ENCODE measurements at places on chromosomes 3 and 15. TPM values are rescaled to one million over a fixed set of nuclear protein-coding genes. Genes with fewer than 3 reads are reported as not detected.

Gene MKRN3
- 3.8 TPM for polyA plus RNA-seq

Gene MRAS
- 29.7 TPM for polyA plus RNA-seq

Gene FBXO40
- polyA plus RNA-seq: 0.02 TPM

Gene LYZL4
- polyA plus RNA-seq: not detected

Gene GCNT3
- 0.57 TPM for polyA plus RNA-seq

Gene GOLGA8M
- 4.5 TPM for polyA plus RNA-seq

Gene LMCD1
- polyA plus RNA-seq: 26.4 TPM

Gene RBP2
- 0.75 TPM for polyA plus RNA-seq

Gene ADGRG7
- not detected for polyA plus RNA-seq

Gene IL12A
- 1.3 TPM for polyA plus RNA-seq

Gene C2CD4A
- polyA plus RNA-seq: 0.33 TPM

Gene ACP3
- polyA plus RNA-seq: 86.3 TPM

Gene DIPK2A
- 42.9 TPM for polyA plus RNA-seq

Gene SI
- not detected for polyA plus RNA-seq

Gene FBXO22
- polyA plus RNA-seq: 52.2 TPM

Gene FAM3D
- 0.91 TPM for polyA plus RNA-seq

Gene GABRR3
- polyA plus RNA-seq: 0.03 TPM

Gene COL6A5
- 0.07 TPM for polyA plus RNA-seq

Gene TNFSF10
- 42.4 TPM for polyA plus RNA-seq

Gene PAK6
- 6.5 TPM for polyA plus RNA-seq

Gene NT5DC2
- 159 TPM for polyA plus RNA-seq

Gene TMEM40
- polyA plus RNA-seq: 2.2 TPM

Gene NAA50
- polyA plus RNA-seq: 161 TPM

Gene TMEM207
- polyA plus RNA-seq: 18.1 TPM

Gene GOLIM4
- polyA plus RNA-seq: 107 TPM

Gene RFTN1
- 28.8 TPM for polyA plus RNA-seq

Gene IL20RB
- polyA plus RNA-seq: 0.85 TPM

Gene TGM4
- 0.18 TPM for polyA plus RNA-seq

All from left kidney (tissue), 8 donors.